ENCODE measurements at places on chromosomes 2 and 18.
A peak's percentile ranks its signal among the peaks of the same experiment; 100 is the strongest.

GRCh38 chr2:67836866-67837265 is 225.9 kb downstream of the C1D start:
- no peak for DNase-seq

DNA sequence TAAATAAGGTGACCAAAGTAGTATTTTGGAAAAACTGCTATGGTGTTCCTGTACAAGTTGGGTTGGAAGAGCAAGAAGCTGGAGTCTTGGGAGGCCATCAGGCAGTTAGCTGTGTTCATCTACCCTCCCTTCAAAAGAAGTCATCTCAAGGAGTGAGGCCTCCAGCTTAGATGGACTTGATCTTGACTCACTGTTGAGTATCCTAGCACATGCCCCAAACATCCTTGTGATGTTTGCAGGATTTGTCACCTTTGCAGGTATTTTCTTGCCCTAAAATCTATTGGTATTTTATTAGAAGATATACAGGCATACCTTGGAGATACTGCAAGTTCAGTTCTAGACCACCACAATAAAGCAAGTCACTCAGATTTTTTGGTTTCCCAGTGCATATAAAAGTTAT is 30.2 kb downstream of the RNMT start:
- no peak for DNase-seq

DNA sequence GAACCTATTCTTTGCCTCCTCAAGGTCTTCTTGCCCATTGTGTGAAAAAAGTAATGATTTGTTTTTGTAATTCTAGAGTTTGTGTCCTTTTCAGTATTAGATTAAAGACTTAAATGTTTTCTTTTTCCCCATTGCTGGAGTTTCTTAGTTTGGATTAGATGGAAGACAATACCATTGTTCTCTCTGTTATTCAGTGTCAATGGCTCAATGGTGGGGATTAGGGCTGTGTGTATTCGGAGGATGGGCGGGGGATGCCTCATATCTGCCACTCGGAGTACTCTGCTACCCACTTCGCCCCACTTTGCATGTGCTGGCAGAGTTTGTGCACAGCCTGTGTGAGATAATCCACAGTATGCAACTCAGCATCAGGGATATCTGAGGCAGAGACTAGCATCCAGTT is 90.1 kb downstream of the KLHL29 start:
- no peak for DNase-seq

DNA sequence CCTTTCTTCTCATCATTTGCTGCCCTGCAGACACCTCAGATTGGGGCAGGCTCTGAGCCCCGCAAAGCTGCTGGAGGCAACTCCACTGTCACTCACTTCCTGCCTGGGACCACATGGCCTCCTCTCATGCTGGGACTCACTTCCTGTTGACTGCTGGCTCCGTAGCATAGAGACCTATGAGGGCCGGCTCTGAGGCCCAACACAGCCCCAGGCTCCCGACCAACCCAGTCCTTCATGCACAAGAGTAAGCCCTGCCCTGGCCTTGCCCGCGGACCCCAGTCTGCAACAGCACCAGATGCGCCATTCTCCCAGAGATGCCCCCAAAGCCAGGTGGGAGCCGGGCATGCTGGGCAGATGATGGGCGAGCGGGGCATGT is 55.7 kb downstream of the DNMT3A start:
- DNase-seq, result peak; percentile 76

Data from naive thymus-derived CD4-positive, alpha-beta T cell (primary cell).